CD8-positive, alpha-beta memory T cell (primary cell): ENCODE measurements at places on chromosomes 11 and 22. TPM values are rescaled to one million over a fixed set of nuclear protein-coding genes. Genes with fewer than 3 reads are reported as not detected.

MUC6 gene
- not detected for total RNA-seq

XPNPEP3 gene
- total RNA-seq = 18.7 TPM

KCNK4 gene
- total RNA-seq = not detected

SYCE3 gene
- total RNA-seq = not detected

SDHAF2 gene
- 48.8 TPM for total RNA-seq

CCDC88B gene
- 105 TPM for total RNA-seq

HEPHL1 gene
- not detected for total RNA-seq

DNA sequence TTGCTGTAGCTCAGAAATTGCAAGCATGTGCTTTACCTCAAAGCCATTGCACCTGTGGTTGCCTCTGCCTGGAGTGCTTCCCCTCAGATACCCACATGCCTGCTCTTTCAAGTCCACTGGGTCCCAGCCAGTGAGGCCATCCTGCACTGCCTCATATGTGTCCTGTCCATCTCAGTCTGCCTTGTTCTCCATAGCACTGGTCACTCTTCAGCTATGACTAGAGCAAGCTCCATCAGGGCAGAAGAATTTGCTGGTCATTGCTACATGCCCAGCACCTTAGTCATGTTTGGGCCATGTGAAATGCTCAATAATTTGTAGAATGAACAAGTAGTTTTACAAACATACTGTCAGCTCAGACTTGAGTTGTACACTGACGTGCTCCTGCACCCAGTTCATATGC is 64.4 kb upstream of the HORMAD2 start:
- H3K4me1 ChIP-seq = no peaks in the 10 kb centered on the region
- H3K27ac ChIP-seq = no peak overlapping the region
- DNase-seq = no peak
- no peaks in the 10 kb centered on the region for H3K27me3 ChIP-seq
- H3K4me3 ChIP-seq = no peak overlapping the region

DNA sequence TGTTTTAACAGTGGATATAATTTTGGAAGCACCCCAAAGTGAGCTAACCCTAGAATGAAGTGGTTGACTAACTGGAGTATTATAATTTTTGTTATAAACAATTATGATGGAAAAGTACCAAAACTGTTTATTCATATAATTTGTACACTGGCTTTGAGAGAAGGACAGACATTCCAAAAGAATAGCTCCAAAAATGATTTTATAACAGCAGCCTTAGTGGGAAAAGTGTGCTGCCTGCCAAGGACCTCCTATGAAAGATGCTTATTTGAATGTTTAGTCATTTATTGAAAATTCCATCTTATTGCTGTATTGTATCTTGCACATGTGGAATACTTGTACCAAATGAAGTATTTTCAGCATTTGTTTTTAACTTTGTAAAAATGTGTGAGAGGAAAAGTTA is 169.8 kb downstream of the GUCY1A2 start:
- H3K27me3 ChIP-seq = no peaks in the 10 kb centered on the region
- no peak overlapping the region for H3K27ac ChIP-seq
- DNase-seq = no peak
- H3K36me3 ChIP-seq = no peaks in the 10 kb centered on the region
- H3K4me1 ChIP-seq = no peaks in the 10 kb centered on the region

DNA sequence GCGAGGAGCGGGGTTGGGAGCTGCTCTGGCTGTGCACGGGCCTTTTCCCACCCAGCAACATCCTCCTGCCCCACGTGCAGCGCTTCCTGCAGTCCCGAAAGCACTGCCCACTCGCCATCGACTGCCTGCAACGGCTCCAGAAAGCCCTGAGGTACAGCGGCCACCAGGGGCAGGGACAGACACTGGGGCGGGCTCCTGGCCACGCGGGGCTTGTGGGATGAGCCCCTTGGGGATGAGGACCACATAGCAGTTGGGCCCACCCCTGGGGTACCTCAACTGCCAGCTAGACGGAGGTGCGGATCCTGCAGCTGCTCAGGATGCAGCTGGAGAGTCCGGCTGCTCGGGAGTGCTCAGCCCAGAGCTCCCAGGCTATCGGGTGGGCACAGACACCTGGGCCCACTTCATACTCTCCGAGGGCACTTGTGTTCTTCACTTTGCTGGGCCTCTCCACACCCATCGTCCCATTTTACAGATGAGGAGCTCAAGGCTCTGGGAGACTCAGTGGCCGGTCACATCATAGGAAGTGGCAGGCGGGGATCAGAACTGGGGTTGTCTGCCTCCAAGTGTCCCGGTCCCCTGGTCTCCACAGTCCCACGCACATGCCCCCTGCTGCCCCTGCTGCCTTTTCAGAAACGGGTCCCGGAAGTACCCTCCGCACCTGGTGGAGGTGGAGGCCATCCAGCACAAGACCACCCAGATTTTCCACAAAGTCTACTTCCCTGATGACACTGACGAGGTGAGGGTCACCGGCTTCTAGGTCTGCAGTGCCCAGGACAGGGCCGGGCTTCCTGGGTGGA is 77.6 kb downstream of the MYO7A start:
- H3K4me1 ChIP-seq = no peaks in the 10 kb centered on the region
- no peak overlapping the region for H3K4me3 ChIP-seq
- no peaks in the 10 kb centered on the region for H3K27me3 ChIP-seq
- peak; percentile 33 for DNase-seq
- H3K36me3 ChIP-seq = no peaks in the 10 kb centered on the region

DNA sequence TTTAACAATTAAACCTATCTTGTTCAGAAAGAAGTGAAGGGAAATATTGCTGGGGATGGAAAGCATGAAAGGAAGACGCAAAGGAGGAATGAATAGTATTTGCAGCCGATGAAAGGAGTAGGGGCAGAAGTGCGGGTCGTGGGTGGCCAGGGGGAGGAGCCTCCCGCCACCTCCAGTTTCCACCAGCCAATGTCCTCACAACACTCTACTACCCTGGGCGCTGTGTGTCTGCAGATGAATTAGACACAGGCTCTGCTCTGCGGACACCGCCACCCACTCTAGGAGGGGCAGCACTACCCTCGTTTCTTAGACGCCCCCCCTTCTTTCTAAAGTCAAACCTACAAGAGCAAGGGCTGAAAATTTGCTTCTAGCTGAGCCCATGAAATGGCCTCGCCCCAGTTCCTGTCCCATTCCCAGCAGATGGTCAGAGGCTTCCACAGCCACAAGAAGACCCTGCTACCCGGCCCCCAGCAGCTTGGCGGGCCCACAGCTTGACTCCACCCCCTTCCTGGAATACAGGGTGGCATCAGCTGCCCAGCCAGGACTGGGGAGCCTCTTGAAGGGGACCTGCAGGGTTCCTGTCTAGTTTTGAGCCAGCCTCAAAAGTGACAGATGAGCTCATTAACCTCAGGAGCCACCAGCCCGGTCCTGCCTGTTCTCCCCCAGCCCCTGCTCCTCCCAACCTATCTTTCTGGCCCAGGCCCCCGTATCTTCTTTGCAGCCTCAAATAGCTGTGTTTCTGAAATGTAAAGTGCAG is 268.1 kb downstream of the BUD13 start:
- DNase-seq = no peak
- no peaks in the 10 kb centered on the region for H3K36me3 ChIP-seq
- no peaks in the 10 kb centered on the region for H3K4me1 ChIP-seq
- H3K27me3 ChIP-seq = peaks cover 3% of the 10 kb centered on the region
- no peak overlapping the region for H3K27ac ChIP-seq

- no peak overlapping the region for H3K27ac ChIP-seq
- DNase-seq = no peak
- no peaks in the 10 kb centered on the region for H3K36me3 ChIP-seq
- no peaks in the 10 kb centered on the region for H3K27me3 ChIP-seq
- no peaks in the 10 kb centered on the region for H3K4me1 ChIP-seq
Measured at GRCh38 chr11:94647926-94648325, 80.8 kb downstream of the PIWIL4 start.

GRCh38 chr11:74330075-74330858 is 18.8 kb upstream of the P4HA3 start:
- DNase-seq = no peak
- no peaks in the 10 kb centered on the region for H3K27me3 ChIP-seq
- H3K36me3 ChIP-seq = no peaks in the 10 kb centered on the region

DNA sequence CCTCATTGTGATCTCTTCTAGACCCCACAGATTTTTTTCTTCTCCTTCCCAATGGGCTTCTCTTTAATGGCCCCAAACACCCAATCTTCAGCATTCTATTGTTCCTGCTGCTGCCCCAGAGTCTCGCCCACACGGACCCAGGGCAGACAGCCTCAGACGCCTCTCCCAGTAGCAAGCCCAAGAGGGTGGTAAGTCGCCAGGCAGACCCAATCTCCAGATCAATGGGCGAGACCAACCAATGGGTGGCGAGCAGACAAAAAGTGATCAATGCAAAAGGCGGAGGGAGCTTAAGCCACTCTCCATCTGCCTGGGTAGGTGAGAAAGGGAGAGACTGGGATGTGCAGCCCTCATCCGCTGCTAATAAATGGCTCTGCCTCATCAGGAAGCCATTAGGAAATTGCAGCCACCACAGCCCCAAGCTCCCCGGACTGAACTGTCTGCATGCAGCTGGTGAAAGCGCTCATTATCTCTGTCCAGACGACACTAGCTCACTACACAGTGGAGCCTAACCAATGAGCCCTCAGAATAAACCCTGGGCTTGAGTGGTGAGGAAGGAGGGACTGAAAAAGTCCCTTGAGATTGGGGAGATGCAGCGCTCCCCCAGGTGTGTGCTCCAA is 81.8 kb downstream of the ETS1 start:
- no peaks in the 10 kb centered on the region for H3K27me3 ChIP-seq
- no peak overlapping the region for H3K27ac ChIP-seq

DNA sequence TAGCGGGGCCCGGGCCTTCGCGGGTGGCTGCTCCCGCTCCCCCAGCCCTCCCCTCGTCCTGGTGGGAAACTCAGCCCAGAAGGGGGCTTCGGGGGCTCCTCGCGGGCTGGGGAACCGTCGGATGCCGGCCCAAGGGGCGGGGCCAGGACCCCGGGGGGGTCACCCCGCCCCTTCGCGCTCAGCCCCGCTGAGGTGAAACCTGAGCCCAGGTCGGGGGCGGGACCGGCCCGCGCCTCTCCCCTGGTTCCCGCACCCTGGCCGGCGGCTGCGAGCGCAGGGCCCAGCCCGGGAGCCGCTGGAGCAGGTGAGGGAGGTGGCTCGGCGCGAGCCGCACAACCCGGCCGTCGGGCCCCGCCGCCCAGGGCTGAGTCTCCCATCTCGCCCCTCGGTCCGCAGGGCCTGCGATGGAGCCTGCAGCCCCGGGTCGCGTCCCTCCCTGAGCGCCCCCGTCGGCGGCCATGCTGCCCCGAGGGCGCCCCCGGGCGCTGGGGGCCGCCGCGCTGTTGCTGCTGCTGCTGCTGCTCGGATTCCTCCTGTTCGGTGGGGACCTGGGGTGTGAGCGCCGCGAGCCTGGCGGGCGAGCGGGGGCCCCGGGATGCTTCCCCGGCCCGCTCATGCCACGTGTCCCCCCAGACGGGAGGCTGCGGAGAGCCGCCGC is at the start of gene LARGE2:
Gene LARGE2, plus strand, starts transcription at position 232 of the 658 bp plus-strand sequence. Its CDS starts 227 bp downstream, at position 459.
- peak within 1 kb of the TSS; percentile 28 for H3K4me3 ChIP-seq
- peak; percentile 28 for DNase-seq
- H3K36me3 ChIP-seq = no peaks in the 10 kb centered on the region
- peaks cover 14% of the 10 kb centered on the region for H3K4me1 ChIP-seq
- no peaks in the 10 kb centered on the region for H3K27me3 ChIP-seq

DNA sequence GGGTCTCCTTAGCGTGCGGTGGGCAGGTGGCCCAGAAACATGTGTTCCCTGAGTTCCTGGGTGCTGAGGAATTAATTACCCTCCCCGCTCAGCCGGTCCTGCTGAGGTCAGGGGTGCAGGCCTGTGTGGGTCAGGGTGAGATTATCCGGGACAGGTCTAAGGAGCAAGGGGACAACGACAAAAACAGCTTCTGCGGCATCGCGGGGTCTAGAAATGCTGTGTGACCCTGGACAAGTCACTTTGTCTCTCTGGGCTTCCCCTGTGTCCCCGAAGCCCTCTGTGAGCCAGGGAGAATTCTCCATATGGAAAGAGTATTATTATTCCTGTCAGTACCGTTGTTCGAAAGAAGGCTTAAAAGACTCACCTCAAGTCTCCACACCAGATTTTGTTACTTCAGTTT is 186.1 kb downstream of the MN1 start:
- no peaks in the 10 kb centered on the region for H3K27me3 ChIP-seq
- H3K36me3 ChIP-seq = no peaks in the 10 kb centered on the region
- H3K27ac ChIP-seq = no peak overlapping the region
- H3K4me3 ChIP-seq = no peak overlapping the region
- H3K4me1 ChIP-seq = no peaks in the 10 kb centered on the region
- no peak for DNase-seq

DNA sequence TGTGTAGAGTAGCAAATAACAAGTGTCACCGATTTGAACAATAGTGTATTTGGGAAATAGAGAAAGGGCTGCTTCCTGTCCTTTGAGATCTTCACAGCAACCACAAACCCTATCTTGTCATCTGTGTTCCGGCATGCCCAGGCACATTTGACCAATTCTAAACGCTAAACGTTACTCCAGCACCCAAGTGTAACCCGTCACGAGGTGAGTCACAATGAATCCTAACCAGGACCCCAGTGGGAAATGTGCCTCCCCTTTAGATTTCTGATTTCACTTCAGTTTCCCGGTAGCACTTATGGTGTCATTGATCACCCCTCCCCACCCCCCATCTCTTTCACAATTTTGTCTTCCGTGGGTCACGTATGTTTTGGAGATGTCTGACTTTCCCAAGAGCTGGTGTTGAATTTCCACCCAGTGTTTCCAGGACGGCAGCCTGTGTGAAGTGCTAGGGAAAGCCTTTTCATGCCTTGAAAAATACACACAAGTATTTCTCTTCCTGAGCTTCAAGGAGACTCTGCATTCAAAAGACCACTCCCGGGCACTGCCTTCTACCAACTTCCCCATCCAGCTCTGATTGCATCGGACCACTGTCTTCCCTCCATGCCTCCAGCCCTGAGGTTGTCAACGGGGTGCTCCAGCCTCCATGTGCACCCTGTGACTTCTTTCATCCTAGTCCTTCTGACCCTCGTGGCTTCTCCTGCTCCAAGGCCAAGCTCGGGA is 10.5 kb upstream of the C11orf24 start:
- H3K4me3 ChIP-seq = peak overlapping the region; percentile 29
- no peak for DNase-seq

DNA sequence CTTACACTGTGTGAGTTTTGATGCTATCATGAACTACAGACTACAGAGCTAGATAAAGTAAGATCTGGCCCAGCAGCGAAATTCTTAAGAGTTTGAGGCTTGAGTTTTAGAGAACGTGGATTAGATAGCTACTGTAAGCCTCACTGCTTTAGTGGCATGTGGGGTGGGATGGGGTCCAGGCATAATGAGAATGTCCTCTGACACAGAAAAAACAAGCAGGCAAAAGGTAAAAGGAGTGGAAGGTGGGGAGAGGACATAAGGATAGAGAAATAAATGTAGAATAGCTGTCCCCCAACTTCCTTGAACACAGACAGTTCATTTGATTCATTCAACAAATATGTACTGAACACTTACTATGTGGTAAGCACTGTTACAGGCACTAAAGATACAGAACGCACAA is 324.5 kb upstream of the PITPNB start:
- H3K4me3 ChIP-seq = no peak overlapping the region
- H3K4me1 ChIP-seq = no peaks in the 10 kb centered on the region
- no peaks in the 10 kb centered on the region for H3K27me3 ChIP-seq
- H3K36me3 ChIP-seq = no peaks in the 10 kb centered on the region
- DNase-seq = no peak
